ENCODE measurements at places on chromosomes 16 and 17.

DNA sequence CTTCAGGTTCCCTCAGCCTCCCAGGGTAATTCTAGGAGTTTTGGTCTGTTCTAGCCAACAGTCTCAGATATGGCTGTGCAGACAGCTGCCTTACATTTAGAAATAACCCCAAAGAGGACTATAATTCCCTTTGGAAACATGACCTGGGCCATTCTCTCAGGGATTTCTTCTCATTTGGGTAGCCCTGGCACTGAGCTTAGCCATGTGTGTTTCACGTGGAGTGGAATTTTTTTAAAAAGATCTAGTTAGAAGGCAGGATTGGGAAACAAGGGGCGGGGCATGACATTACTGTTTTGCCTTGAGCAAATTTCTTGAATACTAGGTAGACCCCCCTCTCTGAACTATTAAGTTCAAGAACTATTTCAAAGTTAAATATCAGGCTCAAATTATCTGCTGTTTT, 29.6 kb upstream of the MRC2 start:
- DNase-seq, result no peak

GRCh38 chr17:10761281-10761680, 31.5 kb upstream of the TMEM220 start:
- DNase-seq, result no peak

- DNase-seq, result no peak
Observed at GRCh38 chr17:1577182-1577581, 14.6 kb upstream of the PITPNA start.

DNA sequence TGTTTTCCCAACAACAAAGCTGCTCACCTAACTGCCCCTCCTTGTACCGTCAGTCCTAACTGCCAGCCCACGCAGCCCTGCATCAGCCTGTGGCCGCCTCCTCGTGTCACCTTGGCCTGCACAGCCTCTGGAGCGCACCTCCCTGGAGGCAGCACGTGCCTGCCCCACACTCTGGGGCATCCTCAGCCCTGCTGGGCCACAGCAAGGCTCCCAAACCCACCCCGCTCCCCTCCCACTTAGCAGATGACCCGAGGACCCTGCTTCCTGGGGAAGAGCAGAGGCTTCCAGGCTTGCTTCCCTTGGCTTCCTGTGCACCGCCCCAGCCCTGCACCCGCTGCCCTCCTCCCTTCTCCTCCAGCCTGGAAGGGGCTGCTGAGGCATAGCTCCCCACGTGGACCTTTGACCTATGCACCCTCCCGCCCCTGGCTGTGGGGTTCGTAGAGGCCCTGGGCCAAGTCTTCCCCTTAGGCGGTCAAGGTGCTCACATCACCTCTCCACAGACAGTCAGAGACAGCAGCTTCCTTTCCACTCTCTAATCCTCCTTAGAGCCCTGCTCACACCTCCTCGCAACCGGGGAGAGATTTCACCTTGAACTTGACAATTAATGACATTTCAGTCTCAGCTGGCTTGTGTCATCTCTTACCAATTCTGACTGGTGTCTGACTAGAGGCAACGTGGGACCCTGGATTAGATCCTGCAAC, 115.0 kb downstream of the MGAT5B start:
- DNase-seq, result no peak

GRCh38 chr17:83145831-83146230, 66.4 kb downstream of the METRNL start:
- DNase-seq, result no peak

DNA sequence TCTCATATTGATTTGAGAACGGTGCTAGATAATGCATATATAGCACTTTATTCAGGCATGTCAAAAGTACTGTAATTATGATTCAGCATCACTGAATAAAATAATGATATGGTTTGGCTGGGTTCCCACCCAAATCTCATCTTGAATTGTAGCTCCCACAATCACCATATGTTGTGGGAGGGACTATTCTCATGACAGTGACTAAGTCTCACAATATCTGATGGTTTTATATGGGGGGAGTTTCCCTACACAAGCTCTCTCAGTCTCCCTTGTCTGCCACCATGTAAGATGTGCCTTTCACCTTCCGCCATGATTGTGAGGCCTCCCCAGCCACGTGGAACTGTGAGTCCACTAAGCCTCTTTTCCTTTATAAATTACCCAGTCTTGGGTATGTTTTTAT, 25.6 kb upstream of the LONP2 start:
- no peak for DNase-seq

DNA sequence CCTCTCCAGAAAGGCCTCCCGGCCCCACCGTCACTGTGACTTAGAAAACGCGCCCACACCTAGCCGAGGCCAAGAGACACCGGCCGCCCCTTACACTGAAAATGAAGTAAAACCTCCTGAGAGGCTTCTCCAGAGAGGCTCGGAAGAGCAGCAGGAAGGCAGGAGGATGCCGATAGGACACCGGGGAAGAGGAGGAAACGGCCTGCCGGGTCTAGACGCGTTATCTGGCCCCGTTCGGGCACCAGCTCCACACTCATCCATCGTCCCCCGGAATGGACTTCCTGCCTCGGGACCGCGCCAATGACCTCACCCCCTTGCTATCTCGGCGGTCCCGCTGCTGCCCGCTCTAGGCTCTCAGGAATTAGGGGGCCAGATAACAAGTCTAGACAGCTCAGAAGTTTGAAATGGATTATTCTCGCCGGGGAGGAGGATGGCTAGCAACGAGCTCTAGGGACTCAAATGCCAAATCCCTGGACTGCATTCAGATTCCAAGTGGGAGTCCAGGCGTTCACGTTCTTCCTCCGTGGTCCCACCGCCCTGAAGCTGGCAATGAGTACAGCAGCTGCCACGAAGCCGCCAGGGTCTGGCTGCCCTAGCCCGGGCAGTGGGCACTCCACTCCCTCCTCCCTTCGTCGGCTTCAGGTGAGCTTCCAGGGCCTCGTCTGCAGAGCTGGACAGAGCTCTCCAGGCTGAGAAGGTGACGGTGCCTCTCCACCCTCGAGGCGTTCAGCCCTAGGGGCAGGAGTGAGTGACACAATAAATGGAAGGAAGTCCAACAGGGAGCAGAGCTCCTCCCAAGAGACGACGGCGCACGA, 350.9 kb downstream of the FOXL1 start:
- DNase-seq, result no peak

DNA sequence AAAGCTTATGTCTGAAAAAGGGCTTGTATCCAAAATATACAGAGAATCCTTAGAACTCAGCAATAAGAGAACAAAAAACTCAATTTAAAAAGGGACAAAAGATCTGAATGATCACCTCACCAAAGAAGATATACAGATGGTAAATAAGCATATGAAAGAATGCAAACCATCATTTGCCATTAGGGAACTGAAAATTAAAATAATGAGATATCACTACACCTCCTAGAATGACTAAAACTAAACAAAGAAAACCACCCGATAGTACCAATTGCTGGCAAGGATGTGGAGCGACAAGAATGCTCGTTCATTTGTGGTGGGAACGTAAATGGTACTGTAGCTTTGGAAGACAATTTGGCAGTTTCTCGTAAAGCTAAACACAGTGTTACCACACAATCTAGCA, 66.9 kb upstream of the MPHOSPH6 start:
- DNase-seq, result no peak

- no peak for DNase-seq
Observed at GRCh38 chr16:20611975-20612481, 35.9 kb upstream of the ACSM2B start.

- no peak for DNase-seq
Observed at GRCh38 chr16:55274391-55274790, 49.6 kb upstream of the IRX6 start.

- DNase-seq, result no peak
Observed at GRCh38 chr17:3043737-3044365, 19.6 kb downstream of the OR1D5 start.

- no peak for DNase-seq
Observed at GRCh38 chr17:40316571-40317344, 7.8 kb downstream of the RARA start.

GRCh38 chr16:60060731-60061130, 1326.6 kb upstream of the GOT2 start:
- no peak for DNase-seq

GRCh38 chr17:33292981-33293867, at the start of gene ASIC2:
TSS of gene ASIC2 (minus strand) at chr17:33293295.
- DNase-seq, result no peak

GRCh38 chr16:84443166-84443802, 61.2 kb downstream of the MEAK7 start:
- no peak for DNase-seq

DNA sequence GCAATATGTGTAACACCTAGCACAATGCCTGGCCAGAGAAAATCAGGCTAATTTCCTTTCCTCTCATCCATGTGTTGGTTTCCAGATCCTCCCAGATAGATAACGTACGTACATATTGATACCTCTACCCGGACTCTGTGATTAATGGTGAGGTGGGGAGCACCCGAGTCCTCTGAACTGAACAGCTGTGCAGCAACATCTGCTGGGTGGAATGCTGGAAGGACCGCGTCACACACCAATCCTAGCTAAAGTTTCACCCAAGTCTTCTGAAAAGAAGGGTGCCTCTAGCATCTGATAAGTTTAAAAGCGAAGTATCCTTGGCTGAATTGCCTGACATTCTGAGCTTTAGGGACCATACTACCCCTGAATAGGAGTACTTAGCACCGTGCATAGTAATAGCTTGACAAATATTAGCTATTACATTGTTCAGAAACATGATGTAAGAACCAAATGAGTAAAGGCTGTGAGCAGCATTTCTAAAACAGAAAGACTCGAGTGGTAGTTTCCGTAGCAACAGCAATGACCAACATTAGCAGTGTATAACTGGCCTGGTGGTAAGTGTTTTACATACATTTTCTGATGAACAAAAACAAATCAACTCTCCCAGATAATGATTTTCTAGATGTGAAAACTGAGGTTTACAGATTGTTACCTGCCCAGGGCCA, 91.4 kb downstream of the SYCE1L start:
- no peak for DNase-seq

DNA sequence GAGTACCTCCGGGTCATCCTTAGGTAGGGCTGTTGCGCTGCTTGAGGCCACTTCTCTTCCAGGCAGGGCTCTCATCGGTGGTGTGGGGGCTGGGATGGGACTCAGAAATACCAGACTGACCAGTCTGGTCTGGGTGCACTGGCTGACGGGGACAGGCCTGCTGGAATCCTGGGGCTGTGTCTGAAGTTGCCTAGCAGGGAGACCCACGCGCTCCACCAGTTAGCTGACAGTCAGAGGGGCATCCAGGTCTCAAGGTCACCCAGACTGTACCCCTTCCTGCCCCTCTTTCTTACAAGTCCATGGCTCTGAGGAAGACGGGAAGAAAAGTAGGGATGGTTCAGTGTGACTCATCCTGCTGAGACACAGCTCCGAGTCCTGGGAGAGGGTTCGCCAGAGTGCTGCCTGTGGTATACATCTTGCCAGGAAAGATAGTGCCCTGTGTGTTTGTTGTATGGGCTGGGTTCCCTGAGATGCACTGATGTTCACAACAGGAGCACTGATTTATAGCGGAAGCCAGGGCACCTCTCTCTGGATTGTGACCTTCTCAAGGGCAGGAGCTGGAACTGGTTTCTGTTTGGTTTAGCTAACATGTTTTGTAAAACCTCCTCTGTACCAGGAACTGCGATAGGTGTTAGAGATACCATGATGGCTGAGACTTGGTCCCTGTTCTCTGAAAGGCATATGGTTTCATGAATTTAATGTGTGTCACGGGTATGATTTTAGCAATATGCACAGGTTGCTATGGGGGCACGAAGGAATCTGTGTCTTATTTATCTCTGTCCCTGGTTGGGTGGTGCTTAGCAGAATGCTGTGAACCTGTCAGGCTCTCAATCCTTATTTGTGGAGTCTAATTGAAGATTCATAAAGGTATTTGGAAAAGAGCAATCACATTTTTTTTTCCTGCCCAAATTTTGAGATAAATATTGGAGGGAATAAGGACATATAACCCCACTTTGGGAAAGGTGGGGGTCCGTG, 97.5 kb downstream of the OR1D5 start:
- DNase-seq, result no peak

GRCh38 chr16:84071121-84071520, 28.5 kb upstream of the SLC38A8 start:
- no peak for DNase-seq

- no peak for DNase-seq
Observed at GRCh38 chr17:61057257-61057656, 342.4 kb upstream of the TBX2 start.
